NT2/D1 (cell line): ENCODE measurements at places on chromosomes 2 and 18.

DNA sequence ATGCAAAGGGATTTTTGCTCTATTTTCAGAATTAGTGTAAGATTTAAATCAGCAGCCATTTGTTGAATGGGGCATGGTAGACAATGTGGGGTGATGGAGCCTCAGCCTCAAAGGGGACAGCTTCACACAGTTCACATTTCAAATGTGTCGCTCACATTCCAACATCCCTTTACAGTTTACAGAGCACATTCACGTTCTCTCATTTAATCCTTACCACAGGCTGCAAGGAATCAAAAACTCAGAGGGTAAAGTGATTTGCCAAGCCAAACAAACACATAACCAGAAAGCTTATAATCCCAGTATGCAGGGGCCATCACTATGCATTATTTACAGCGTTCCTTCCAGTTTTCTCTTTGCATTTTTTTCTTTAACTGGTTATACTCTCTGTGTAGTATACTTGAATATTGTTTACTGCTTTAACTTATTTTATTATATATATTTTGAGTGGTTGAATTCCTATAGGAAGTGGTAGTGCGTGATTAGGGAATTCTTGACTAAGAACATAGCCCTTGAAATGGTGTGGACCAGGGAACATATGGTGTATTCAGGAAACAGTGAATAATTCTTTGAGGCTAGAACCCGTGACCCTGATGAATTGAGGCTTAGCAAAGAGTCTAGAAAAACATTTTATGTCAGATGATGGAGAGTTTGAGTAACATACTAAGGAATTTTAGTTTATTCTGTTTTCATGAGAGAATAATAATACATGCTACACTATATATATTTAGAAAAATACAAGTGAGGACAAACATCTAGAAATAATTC, 18.1 kb upstream of the TAF1B start:
- DNase-seq: no peak

- DNase-seq: no peak
Measured at GRCh38 chr2:172555272-172555521, 693 bp upstream of the PDK1 start.

DNA sequence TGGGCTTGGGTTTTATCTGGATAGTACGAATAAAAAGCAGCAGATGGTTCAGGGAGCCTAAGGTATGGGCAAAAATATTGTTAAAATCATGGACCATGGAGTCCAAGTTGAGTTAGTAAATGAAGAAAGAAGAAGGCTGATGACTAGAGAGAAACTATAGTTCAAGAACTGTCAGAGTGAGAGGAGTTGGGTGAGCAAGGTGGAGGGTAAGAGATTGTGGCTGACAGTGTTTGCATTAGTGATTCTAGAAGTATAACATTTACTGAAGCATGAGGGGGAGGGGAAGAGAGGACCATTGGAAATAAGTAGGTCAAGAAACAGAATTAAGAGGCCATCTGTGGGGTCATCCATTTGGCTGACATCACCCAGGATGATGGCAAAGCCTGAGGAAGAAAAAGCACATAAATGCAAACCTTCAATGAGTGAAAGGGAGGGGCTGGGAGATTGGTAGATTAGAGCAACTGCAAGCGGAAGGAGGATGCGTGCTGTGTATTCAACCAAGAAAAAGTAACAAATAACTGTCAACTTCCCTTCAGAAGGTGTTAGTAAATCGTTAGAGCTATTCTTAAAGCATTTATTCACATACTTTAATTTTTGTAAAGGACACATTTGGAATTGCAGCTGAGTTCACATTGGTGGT, 392.8 kb downstream of the TSN start:
- DNase-seq: no peak

DNA sequence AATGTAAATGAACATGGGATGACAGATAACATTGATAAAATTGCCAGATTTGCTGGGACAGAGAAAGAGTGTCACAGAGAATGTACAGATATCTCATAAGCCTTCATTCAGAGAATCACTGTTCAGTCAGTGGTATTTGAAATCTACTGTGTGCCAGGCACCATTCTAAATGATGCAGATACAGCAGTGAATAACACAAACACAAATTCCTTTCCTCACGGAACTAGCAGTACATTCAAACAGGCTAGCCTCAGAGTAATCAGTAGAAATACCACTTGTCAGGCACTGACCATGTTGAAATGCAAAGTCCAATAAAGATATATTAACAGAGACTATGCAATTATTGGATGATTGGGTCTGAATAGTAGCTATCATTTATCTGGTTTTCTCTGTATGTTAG, 211.0 kb downstream of the RDH14 start:
- DNase-seq: no peak

DNA sequence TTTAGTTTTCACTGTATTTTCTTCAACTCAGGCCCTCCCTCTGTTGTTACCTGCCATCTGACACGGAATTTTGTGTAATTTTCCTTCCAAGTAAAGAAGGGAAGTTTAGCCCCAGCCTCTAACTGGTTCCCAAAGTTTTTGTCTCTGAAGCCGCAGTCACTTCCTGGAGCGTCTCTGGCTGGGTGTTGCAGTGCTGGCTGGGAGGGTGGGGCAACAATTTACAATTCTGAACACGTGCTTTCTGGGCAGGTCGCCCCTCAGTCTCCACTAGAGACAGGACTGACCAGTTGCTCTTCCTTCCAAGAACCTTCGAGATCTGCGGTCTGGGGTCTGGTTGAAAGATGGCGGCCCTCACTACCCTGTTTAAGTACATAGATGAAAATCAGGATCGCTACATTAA, 3.5 kb downstream of the CNDP2 start:
- no peak for DNase-seq

GRCh38 chr2:240648650-240649275, 23.5 kb downstream of the GPR35 start:
- no peak for DNase-seq

- DNase-seq: peak; percentile 33
Measured at GRCh38 chr18:56789004-56789888, 138.1 kb downstream of the WDR7 start.
